Anterior cingulate cortex (tissue), 58 donors: ENCODE measurements at places on chromosomes 13 and 19.
A peak's percentile ranks its signal among the peaks of the same experiment; 100 is the strongest.

DNA sequence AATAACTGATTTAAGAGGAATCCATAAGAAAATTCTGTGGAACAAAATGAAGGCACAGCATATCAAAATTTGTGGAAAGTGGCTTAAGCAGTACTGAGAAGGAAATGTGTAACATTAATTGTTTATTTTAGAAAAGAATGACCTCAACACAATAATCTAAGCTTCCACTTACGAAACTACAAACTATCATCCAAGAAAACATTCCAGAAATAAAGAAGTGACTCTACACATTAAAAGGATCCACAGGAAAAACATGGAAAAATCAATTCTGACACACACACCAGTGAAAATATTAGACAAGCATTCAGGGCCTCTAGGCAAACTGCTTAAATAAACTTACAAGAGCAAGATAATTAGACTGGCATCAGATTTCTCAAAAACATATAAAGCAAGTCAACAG is 14.0 kb downstream of the EXOSC8 start:
- no peak for DNase-seq

DNA sequence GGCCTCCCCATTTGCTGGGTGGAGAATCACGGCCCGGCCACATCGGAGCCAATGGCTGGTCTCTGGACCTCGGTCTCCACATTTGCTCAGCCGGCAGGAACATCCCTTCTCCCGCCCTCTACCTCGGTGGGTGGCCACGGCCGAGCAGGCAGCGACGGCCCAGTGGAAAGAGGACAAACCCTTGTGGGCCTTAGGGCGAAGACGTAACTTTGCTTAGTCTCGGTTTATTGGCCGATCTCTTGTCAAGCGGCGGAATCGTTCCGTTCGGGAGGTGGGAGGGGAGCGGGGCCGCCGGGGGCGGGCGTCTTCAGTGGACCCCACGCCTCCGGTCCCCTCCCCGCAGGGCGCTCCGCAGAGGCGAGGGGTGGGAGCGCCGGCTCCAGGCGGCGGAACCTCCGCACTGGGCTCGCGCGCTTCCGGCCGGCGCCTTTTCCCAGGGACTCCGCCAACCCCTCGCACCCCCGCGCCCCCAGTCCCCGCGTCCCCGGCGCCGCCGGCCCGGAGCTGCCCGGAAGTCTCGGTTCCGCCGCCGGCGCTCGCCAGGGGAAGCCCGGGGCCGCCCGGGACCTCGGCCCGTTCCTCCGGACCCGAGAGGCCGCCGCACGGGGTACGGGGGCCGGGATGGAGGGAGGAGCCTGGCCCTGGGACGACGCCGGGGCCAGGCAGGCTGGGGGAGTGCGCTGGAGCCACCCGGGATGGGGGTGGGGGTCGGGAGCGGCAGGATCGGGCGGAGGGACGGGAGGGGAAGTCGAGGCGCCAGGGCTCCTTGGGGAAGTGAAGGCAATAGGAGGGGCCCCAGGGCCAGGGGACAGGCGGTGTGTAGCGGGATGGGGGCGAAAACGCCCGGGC is at the start of gene ZNF580:
Gene ZNF580 (plus strand): TSS at position 426 of the 849 bp plus-strand sequence. CDS start 1,507 bp downstream, outside the sequence.
- peak; percentile 60 for DNase-seq

DNA sequence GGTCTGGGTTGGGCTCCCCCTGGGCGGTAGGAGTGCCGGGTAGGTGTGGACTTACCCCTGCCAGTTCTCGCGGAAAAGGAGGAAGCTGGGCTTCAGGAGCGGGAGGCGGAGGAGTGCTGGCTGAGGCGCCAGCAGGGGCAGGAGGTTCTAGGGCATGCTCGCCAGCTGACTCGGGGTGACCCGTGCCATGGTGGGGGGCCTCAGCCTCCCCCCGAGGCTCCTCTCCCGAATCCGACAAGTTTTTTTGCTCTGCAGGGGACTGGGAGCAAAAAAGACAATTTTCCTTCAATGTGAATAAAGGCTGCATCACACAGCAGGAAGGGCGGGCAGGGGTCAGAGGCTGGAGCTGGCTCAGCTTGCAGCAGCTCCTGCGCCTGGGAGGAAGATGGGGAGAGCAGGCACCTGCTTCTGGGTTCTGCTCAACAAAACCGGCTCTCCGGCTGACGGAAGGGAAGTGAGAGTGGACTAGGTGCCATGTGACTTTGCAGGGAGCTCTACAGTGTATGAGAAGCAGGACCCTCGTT is 26.5 kb downstream of the RANBP3 start:
- DNase-seq = peak; percentile 28

DNA sequence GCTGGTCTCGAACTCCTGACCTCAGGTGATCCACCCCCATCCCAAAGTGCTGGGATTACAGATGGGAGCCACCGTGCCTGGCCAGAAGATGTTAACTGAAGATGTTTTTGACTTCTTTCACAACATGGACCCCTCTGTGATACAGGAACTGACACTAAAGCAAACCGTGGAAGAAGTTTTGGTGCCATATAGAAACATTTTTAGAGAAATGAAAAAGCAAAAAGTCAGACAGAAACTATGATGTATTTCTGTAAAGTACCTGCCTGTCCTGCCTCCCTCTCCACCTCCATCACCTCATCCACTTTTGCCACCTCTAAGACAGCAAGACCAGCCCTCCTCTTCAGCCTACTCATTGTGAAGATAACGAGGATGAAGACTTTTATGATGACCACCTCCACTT is 11.3 kb downstream of the FBXO27 start:
- no peak for DNase-seq

DNA sequence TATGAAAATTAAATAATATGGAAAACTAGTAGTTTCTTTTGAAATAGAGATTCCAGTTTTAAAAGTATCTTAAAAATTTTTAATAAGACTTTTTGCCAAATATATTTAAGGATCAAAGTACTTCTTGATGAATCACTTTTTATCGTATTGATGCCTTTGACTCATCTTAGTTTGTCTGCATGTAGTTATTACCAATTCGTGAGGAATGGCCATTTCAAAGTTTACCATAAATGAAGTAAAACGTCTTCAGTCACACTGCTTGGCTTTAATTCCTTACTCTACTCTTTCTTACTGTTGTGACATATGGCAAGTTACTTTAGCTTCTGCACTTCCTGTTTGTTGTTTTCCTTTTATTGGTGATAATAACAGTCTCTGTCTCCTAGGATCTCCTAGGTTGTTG is 38.3 kb downstream of the NDFIP2 start:
- no peak for DNase-seq
